ENCODE measurements at places on chromosomes 7 and 10.

DNA sequence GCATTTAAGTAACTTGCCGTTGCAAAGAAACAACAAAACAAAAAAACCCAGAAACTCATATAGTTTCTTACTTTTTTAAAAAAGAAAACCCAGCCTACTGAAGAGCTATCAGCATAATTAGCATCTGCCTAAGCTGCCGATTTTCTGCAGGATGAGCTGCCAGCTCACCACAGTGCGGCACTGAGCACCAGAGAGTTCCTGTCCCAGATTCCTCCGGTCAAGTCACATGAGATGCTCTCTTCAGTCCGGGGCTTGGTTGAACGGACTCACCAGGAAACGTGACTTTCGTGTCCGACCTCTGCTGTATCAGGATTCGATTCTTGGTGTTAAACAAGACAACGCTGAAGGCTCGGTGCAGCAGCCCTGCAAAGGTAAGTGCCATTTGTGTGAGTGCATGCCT, 3.2 kb downstream of the IDI2 start:
- DNase-seq: no peak

- DNase-seq: no peak
These were observed 245.0 kb downstream of the MGMT start for GRCh38 chr10:129712000-129712399.

DNA sequence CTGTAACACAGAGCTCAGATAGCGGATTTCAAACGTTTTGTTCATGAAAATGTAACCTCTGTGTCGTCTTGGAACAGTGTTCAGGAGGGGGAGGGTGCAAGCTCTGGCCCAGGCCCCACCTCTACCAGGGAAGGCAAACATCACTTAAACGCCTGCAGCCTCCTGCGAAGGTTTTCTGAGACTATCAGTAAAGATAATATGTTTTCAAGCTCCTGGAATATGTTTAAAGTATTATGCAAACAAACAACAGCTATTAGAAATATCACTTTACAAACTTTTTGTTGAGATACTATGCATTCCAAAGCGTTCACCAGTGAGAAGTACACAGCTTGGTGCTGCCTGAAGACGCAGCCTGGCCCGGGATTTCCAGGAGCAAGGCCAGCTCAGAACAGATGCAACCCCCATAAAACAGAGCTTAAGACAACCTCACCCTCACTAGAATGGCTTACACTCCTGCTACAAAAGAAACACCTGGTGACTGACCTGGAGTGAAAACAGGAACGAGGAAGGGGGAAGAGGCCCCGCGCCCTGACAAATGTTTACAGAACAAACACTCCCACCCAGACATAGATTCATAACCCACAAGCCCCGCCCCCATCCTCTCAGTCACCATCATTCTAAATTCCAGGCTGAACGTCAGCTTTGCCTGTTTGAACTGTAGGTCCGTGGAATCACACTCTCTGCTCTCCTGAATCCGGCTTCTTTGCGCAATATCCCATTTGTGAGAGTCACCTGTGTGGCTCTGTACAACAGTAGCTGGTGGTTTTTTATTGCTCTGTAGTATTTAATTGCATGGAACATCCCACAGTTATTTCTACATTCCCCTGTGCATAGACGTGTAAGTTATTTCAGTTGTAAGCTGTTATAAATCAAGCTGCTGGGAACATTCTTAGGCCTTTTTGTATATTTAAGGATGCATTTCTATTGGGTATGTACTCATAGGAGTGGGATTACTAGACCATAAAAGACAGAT, 155.0 kb downstream of the PTPRN2 start:
- peak; percentile 95 for DNase-seq

GRCh38 chr10:58982470-58983239, 193.8 kb upstream of the PHYHIPL start:
- no peak for DNase-seq

DNA sequence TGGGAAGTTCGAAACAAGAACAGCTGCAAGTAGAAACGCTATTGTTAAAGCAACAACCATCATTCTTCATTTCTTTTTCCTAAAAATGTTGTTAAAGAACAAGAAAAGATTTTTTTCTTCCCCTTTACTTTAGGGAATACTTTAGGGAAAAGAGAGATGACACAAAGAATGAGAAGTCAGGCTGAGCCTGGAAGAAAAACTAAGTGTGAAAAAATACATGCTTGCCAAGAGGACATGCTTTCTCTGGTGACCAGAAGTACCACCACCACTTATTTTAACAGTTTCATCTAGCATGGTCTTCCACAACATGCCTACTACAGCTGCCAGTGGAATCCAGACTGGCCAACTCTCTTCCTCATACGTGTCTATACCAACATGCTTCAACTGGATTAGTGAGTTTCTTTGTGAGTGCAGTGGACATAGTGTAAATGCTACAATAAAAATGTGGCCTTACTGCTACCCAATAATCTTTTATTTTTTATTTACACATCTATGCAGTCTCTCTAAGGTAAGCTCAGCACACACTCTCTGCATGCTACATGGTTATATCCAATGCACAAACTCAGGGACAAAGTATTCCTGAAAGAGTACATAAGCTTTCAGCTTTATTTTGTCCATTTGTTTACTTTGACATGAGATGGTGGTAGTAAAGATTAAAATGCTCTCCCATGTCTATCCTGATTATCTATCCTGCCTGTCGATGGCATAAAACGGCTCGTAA, 196.2 kb downstream of the TAX1BP1 start:
- DNase-seq: no peak

- no peak for DNase-seq
These were observed 182.0 kb downstream of the CUX1 start for GRCh38 chr7:101999393-101999792.
